Stimulated activated CD4-positive, alpha-beta T cell treated with anti-CD3 and anti-CD28 coated beads, Interleukin-15, amount 100 ng/mL, for 1 hour (primary cell): ENCODE measurements at places on chromosomes 7 and 10.

DNA sequence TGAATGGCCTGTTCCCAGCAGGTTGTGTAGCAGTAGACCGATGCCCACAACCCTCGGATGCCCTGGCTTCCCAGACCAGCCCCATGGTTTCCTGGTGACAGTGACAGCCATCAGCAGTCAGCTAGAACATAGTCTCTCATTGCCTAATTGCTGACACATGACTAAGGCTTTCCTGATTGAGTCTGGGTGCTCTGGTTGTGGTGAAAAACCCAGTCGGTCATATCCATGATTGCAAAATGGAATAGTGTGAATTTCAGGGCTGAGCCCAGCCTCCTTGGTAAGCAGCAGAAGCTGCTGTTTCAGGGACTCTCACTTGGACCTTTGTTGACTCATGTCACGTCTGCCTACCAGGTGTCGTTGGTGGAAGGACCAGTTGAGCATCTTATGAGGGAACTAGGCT lies 36.6 kb downstream of the POR start:
- no peak for DNase-seq

DNA sequence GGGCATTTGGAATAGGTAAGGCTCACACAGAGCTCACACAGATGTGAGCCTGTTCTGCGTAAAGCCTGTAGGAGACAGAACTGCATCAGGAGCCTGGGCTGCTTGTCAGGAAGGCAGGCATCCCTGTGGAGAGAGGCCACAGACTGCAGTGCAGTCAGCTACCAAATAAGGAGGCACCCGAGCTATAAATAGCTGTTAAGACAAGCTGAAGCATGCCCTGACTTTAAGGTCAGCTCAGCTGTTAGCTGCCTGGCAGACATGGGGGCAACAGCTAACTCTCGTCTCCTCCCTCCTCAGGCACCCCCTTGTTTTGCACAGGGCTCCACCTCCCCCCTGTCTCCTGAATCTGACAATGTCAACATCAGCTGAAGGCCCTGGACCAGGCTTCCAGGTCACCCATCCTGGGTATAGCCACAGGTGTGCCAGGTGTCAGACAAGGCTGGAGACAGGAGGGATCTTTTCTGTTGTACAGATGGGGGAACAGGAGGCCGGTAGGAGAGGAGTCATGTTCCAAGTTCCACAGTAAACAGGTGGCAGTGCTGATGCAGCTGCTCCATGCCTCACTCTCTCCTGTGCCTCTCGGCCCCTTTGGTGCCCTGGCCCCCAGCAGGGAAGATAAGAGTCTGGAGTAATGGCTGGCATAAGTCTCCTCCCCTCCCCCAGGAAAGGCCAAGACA lies 27.6 kb upstream of the MKRN1 start:
- no peak for DNase-seq

DNA sequence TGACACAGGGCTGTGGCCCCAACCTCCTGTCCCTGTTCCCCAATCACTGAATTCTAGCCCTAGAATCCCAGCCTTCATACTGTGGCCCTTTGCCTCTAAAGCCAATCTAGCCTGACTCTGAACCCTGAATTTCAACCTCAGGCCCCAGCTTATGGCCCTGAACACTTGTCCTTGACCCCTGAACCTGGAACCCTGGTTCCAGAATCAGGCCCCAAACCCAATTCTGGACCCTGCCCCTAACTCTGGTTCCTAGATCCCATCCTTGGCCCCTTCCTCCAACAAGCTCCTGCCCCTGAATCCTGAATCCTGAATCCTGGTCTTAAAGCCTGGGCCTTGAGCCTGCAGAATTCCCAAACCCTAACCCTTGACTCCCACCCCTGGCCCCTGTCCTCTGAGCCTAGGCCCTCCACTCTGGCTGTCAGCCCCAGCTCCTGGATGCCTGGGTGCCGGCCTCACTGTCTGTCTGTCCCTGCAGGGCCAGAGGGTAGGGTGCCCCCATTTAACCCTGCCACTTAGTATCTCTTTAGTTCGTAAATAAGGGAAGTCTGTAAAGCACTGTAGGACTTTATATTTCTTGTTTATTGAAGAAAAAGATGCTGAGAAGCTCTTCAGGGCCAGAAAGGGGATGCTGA lies 1.3 kb downstream of the INPP5A start:
- DNase-seq, result no peak

- no peak for DNase-seq
Measured at GRCh38 chr10:80611481-80612185, 73.9 kb downstream of the SH2D4B start.

DNA sequence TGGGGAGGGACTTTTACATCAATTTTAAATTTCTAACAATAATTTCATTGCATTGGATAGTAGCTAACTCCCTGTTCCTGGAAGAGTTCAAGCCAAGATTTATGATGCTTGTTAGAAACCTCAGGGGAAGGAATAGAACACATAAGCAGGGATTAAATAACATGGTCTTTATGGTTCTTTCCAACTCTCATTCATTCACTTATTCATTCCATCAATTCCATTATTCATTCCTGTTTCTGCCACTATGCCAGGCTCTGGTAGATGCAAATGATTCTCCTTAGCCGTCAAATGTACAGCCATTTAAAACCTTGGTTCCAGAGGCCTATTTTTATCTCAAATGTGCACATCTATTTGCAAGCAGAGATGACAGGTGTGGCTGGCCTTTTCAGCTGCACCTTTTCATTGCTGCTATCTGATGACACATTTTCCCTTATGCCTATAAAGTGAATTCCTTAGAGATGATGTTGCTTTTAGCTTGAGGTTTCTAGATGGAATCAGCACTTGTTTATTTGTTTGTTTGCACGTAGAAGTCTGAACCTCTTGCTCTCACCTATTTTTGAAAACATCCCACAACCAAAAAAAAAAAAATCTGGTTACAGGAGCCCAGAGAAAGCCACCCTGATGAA lies 205.7 kb upstream of the IGFBP3 start:
- DNase-seq, result no peak

GRCh38 chr10:63103971-63104409 lies 29.1 kb upstream of the NRBF2 start:
- DNase-seq, result no peak

DNA sequence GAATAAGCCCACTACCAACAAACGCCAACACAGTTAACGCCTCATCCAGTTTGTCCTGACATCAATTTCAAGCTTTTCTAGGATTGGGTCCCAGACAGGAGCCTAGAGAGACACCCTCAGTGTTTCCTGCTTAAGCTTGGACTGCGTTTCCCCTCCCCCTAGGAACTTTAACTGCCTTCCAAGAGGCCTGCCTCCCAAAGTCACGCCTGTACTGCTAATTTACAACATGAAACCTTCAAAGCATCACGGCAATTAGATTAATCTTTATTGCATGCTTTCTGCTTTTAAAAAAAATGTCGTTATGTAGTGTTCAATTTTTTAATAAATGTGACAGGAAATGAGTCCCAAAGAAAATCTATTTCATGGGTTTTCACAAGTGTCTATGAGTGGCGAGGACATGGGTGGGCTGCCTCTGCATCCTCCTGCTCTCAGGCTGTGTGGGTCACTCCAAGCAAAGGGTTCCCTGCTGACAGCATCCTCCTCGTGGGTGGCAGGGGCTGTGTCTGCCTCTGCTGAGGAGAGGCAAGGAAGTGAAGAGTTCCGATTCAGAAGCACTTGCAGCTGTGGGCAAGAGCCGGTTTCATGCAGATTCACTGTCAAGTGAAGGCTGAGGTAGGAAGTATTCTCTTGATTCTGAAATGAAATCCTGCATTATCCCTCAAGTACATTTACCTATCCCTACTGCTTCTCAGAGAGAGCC lies 193.0 kb upstream of the KMT2E start:
- DNase-seq, result no peak

DNA sequence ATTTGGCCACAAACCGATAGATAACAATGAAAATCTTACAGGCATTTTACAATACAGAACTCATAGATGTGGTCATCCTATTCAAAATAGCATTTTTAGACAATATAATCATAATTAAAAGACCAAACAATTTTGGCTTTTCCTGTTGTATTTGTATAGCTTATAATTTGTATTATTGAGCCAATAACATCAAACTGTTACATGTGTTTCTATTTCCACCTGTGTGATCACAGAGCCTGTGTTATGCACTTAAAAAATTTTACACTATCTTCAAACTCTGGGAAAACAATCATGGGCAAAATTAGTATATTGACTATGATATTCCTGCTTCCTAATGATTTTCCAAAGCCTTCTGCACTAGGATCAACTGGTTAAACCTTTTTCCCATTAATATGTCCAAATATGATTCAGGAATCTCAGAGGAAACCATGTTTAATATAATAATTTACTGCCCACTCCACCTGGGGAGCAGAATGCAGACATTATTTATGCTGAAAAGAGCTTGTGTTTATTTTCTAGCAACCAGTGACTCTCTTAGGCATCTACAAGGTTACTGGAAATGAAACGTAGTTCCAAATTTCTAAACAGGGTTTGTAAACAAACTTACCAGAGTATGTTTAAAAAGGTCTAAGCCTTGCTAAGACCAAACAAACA lies 1.7 kb downstream of the RHOBTB1 start:
- DNase-seq, result no peak

DNA sequence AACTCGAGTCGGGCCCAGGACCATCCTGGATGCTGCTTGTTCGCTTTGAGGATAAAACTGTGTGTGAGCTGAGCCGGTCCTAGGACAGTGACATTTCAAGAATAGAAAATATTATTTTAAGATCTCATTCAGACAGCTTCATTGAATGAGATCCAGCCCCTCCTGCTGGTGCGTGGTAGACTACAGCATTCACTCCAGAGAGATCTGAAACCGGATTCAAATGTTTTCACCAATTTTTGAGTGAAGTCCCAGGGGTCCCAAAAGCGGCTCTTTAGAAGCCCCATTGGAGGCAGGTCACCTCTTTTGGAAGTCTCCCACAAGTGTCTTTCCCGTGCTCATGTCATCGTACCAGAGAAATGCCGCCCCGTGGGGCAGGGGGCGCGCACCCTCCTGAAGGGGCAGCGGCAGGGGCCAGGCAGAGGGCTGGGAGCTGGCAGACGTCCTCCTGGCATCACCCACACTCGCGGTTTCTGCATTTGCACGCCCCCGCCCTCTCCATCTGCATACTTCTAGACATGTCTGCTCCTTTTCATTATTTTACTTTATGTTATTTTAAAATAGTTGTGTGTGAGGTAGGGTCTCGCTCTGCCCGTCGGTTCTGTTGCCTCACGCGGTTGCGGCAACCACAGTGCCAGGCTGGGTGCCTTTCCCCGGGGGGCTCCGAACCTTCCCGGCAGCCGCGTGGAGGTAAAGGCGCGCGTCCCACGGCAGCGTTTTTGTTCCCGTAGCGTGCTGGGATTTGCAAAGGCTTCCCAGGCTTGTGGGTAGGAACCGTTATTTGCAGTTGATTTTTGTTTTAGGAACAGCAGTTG lies 52.3 kb upstream of the DPYSL4 start:
- no peak for DNase-seq

DNA sequence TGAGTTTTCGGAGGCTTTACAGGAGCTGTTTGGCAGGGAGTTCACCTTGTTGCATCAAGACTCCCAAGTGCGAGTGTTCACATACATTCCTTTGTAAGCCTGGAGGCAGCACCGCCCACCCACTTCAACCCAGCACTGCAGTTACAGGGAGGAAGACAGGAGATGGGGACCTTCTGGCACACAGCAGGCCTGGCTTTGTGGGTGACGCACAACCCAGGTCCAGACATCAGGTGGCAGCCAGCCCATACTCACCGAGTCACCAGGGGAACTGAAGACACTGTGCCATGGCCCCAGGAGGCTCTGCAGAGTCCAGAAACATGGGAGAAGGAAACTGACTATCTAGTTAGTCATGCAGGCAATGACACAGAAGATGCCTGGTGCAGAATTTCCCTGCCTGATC lies 305.9 kb upstream of the RNF32 start:
- no peak for DNase-seq

DNA sequence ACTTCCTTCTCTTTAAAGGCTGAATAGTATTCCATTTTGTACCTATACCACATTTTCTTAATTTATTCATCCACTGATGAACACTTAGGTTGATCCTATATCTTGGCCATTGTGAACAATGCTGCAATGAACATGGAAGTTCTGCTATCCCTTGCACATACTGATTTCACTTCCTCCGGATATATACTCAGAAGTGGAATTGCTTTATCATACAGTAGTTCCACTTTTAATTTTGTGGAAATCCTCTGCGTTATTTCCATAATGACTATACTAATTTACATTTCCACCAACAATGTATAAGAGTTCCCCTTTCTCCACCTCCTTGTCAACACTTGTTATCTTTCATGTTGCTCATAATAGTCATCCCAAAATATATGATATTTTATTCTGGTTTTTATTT lies 312.6 kb downstream of the PLXDC2 start:
- DNase-seq, result no peak

GRCh38 chr7:111082351-111082750 lies 8.6 kb upstream of the LRRN3 start:
- DNase-seq, result no peak

GRCh38 chr10:103763374-103764202 lies 91.8 kb downstream of the SH3PXD2A start:
- no peak for DNase-seq

GRCh38 chr10:119817991-119818888 lies 54.4 kb downstream of the MCMBP start:
- DNase-seq, result no peak

DNA sequence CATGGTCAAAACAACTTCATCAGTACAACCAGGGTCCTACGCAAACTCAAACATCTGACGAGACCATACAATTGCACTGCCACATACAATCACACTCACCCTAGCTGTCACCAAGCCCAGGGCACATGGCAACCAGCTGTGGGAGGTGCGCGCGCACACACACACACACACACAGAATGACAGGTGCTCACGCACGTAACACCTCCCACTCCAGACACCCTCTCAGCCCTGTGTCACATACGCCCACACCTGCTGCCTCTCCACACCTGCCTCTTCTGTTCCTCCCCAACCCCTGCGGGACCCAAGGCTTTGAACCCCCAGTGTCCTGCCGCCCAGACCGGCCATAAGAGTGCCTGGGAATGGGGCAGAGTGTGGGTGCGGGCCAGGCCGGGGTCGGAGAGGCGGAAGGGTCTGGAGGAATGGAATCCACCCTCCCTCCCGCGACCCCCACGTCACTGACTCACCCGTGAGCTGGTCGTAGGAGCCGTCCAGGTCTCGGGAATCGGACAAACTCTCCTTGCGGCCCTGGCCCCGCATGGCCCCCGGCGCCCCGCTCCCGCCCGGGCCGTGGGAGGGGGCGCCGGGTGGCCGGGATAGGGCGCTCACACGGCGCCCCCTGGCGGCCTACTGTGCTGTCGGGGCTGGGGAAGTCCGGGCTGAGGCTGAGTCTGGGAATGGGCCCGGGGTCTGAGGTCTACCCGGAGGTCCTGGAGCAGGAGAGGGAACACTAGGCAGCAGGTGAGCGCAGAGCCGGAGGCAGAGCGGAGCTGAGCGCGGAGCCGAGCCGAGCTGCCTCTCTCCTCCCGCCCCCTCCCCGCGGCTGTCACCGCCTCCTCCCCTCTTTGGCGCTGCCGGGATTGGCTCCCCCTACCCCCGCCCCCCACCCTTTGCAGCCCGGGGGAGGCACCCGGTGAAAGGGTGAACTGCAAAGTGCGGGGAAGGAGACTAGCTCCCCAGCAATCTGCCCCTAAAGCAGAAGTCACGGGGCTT lies at the start of gene KCNIP2:
Gene KCNIP2 (minus strand): TSS at position 769 of the 990 bp plus-strand sequence. CDS start 232 bp downstream, at position 537.
- DNase-seq, result peak; percentile 49
